Stimulated activated CD8-positive, alpha-beta memory T cell treated with anti-CD3 and anti-CD28 coated beads, Interleukin-4, amount 100 ng/mL, for 48 hours (primary cell): ENCODE measurements at places on chromosomes 12 and 14.
A peak's percentile ranks its signal among the peaks of the same experiment; 100 is the strongest.

DNA sequence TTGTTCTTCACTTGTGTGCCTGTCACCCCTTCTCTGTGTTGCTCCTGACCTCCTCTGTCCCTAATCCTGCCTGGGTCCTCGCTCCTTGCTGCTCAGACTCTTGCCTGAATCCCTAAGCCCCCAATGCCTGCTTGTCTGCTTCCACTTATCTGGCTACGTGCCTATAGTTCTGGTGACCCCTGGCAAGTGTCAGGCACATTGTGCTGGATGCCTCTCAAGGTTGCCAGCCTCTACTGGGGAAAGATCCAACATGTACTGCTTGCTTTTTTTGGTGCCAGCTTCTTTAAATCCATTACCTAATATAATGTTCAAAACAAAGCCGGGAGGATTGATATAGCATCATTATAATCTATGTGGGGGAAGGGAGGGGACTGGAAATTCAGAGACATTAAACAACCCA is 448.0 kb upstream of the CCDC196 start:
- DNase-seq: no peak

DNA sequence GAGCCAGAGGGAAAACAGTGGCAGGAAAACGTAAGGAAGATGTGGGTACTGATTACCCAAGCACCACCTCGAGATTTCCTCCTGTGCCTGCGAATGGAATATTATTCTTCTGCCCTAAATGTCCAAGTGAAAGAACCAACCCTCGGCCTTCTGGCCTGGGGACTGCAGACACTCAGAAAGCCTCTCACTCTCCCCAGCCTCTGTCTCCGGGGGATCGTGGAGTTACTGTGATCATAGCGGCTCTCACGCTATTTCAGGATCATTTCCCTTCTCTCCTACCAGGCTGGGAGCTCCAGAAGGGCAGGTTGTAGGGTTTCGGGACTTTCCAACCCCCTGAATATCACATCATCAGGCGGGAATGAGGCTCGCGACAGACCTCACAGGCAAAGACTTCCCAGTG is 68.9 kb downstream of the KDM2B start:
- no peak for DNase-seq

- no peak for DNase-seq
Measured at GRCh38 chr12:122849352-122850047, 14.2 kb downstream of the HIP1R start.

GRCh38 chr14:42437809-42438208 is 831.1 kb downstream of the LRFN5 start:
- DNase-seq: no peak

DNA sequence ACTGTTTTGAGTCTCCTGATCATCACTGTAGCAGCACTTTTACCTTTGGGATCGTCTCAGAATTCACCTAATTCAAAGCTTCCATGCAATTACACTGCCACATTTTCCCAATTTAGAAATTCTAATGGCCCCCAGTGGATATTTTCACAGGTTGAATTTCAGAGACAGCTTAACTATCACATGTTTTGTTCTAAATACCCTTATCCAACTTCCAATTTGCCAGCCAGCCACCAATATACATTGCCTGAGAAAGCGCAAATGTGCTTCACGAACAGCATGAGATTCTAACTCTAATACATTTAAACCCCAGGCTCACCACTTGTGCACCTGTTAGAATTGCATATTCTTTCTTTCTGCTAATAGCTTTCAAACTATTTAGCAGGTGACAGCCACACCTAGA is 1160.9 kb upstream of the TMEM132C start:
- no peak for DNase-seq

GRCh38 chr12:106106061-106106566 is 32.6 kb downstream of the NUAK1 start:
- DNase-seq: no peak

- no peak for DNase-seq
Measured at GRCh38 chr14:104284107-104284592, 145.8 kb downstream of the KIF26A start.

- DNase-seq: no peak
Measured at GRCh38 chr14:75597149-75597548, 18.7 kb downstream of the FLVCR2 start.

GRCh38 chr14:95328729-95329503 is 9.2 kb upstream of the CLMN start:
- no peak for DNase-seq

DNA sequence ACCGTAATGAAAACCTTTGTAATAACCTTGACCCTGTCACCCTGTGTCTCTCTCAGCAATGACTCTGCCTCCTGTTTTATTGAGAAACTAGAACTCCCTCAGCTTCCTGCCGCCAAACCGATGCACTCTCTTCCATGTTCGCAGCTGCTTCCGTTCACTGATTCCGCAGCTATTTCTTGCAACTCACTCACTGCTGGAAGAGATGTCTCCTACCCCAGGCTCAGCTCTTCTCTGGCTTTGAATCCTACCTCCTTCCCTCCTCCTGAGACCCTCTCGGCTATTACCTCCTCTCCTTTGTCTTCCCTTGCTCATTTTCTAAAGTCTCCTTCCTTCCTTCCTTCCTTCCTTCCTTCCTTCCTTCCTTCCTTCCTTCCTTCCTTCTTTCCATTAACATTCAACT is 71.0 kb downstream of the ESRRB start:
- no peak for DNase-seq

DNA sequence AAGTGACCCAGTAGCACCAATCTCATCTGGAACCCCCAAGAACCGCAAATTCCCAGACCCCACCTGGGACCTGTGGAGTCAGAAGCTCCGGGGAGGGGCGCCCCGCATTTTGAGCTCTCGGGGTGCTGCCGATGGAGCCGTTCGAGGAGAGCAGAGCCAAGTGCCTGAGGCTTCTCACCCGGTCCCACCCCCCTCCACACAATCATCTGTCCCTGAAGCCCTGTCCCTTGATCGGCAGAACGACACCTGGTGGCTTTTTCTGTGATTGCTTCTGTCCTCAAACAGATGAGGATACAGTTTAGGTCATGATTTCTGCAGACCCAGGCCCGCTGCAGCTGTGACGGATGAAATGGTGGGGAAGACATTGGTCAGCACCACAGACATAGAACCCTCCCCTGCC is 74.7 kb downstream of the NOC4L start:
- DNase-seq: peak; percentile 45

DNA sequence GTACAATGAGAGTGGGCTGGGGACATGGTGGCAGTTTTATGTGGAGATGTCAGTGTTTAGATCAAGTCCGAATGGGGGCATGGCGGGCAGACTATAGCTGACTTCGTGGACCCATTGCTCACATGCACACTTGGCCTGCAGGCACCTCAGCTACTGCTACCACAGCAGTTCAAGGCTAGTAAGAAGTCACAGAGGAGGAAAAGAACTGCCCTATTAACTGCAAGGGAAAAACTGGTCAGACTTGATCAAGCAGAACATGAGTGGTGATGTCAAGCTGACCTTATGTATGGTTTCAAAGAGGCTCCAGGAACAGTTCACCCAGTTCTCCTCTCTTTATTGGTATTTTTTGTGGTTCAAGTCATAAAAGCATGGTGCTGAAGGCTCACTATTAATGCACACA is 30.2 kb upstream of the FRS2 start:
- no peak for DNase-seq

DNA sequence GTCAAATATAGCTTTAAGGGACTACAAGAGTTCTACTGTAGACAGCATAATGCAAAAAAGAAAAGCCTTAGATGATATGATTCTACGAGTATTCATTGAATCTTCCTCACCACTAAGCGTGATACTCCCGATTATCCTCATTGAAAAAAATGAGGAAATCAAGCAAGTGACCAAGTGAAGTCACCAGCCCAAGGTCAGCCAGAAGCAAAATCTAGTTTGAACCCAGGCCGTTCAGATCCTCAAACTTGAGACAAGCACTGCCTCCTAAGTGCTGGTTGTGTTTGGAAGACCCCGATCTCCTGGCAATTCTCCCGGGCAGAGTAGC is 845 bp downstream of the GIT2 start:
- no peak for DNase-seq

- no peak for DNase-seq
Measured at GRCh38 chr12:25975179-25975578, 16.7 kb downstream of the RASSF8 start.

GRCh38 chr12:53854701-53855316 is 83.8 kb upstream of the HOXC13 start:
- DNase-seq: no peak

DNA sequence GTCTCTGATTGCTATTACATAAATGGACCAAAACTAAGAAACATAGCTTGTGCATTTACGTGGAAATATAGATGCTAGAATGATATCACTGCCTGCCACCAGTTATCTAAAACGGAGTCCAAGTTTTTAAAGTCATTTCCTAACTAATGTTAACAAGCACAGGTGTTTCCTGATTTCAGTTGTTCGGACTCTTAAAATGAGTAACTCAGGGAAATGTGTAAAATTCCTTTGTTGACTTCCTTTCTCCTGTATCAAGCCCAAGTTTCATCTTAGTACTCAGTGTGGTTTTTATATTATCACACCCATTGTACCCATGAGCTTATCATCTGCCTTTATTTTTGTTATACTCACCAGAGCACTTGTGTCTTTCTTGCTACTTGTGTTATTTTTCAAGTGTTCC is 13.2 kb upstream of the PRKCH start:
- no peak for DNase-seq

GRCh38 chr12:77940567-77940966 is 109.9 kb downstream of the NAV3 start:
- no peak for DNase-seq

- no peak for DNase-seq
Measured at GRCh38 chr14:93003945-93004698, 81.2 kb downstream of the CHGA start.

- DNase-seq: no peak
Measured at GRCh38 chr12:95922231-95922630, 20.2 kb downstream of the CCDC38 start.

DNA sequence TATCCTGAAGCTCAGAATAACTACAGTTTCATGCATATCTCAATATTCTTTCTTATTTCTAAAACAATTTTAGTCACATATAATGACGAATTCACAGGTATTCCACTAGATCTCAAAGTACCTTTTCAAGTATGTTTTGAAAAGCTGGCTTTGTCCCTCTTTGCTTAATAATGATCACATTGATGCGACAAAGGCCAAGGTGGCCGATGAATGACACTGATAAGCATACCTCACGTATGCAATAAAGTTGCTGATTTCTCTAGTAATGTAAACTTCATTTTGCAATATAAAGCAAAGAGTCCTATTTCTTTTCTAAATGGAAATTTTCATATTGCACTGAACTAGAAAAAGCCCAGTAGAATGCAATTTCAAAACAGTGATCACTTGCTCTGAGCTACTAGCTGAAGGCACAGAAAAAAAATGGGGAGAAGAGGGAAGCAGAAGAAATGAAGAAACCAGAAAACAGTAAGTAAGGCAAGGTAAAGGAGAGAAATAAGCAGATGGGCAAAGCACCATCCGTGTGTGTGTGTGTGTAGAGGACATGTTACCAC is 29.3 kb downstream of the FGD6 start:
- DNase-seq: no peak
